ENCODE measurements at places on chromosomes 2 and 18.

DNA sequence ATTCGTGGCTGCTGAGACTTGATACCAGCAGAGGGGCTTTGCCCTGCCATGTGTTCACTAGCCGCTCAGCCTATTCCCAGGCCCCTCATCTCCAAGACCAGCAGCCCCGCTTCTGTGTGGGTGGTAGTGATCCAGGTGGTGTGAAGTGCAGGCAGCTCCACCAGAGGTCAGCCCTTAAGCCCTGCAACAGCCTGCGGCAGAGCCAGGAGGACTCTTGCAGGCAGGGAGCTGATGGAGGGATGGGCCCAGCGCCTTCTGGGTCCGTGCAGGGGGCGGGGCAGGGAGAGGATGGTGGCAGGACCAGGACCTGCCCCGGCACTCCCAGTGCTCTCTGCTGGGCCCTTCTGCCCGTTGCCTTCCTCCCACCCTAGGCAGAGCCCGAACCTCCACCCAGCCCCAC, 162.0 kb downstream of the SH3BP4 start:
- no peak for DNase-seq

DNA sequence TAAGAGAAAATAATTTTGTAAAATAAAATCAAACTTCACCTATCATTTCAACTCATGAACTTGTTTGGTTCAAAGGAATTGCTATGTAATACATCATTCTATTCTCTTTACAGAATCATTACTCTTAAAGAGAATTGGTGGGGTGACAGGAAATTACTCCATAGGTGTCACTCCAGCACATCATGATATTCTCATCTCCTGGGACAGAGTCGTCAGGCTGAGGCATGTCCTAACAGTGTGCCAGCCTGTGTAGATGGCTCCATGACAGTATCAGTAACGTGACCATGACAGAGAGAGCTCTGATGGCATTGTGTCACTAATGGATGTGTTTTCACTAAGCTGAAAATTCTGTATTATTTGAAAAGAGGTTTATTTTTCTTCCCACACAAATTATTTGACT, 13.9 kb downstream of the SPATS2L start:
- DNase-seq = no peak

DNA sequence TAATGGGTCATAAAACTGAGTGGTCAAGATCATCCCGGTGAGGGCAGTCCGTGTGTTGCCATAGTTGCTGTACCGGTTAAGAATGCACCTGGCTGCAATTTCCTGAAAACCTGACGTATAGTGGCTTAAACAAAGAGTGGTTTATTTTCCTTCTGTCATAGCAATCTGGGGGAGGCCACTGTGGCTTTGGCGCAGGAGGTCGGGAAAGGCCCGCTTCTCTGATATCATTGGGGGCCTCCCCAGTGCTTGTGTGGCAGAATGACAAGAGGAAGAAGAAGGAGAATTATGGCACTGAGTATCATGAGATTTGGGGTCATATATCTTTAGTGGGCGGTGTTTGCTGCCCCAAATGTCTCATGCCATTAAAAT, 4.4 kb downstream of the C2orf92 start:
- DNase-seq = no peak

GRCh38 chr2:102193074-102193473, 6.3 kb downstream of the IL1RL2 start:
- DNase-seq = no peak

DNA sequence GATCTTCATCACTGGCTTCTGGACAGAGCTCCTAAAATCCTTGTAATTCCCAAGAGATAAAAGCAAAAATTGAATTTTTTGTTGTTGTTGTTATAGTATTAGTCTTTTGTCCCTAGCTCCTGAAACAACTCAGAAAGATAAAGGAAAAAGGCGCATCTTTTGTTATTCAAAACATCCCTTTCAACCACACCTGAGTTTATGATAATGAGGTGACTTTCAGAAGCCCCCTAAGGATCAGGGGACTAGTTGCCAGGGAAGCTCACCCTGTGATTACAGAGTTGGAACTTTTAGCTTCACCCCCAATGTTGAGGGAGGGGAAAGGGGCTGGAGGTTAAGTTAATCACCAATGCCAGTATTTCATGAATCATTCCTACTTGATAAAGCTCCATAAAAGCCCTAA, 10.3 kb upstream of the CERKL start:
- no peak for DNase-seq

DNA sequence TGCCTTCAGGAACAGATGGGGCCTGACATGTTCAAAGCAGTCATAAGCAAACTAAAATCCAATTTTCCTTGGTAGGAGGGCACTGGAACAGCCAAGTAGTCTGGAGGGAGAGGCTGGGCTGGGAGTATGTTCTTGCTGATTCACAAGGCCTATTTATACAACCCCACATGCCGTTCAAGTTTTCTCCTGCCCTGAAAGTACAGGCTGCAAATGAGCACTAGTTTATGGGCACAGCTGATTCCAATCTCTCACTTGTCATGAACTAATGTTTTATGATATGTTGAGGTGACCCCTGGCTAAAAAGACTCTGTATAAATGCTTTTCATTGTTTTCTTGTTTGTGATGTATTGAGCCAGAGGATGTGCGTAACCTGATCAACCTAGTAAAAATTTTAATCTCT, 183.4 kb upstream of the SRD5A2 start:
- no peak for DNase-seq

DNA sequence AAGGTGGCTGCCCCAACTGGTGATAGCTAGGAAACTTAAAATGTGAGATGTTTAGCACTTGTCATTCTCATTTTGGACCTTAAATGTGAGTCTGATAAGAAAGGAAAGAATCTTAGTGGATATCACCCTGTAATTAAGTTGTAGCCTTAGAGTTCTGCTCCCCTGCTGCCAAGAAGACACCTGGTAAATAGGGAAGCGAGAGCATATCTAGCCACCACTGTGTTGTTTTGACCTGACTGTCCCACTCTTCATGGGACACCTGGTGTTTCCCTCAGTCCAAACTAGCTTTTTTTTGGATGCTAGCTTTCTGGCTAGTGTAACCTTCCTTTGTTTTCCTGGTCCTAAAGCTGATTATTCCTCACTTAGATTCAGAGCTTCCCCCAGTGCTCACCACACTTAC, 357.6 kb downstream of the RAD51AP2 start:
- DNase-seq = no peak

GRCh38 chr18:73954268-73954667, 193.4 kb downstream of the FBXO15 start:
- DNase-seq = no peak

- DNase-seq = no peak
Measured at GRCh38 chr18:46237891-46238290, 133.7 kb downstream of the HAUS1 start.

GRCh38 chr2:85266146-85267041, 61.4 kb downstream of the TGOLN2 start:
- DNase-seq = peak; percentile 54
